ENCODE measurements at places on chromosomes 13 and 19.

- no peak for DNase-seq
Observed at GRCh38 chr19:41811036-41811435, 14.6 kb downstream of the CEACAM3 start.

- DNase-seq: peak; percentile 91
Observed at GRCh38 chr19:46890423-46891170, 29.8 kb downstream of the ARHGAP35 start.

DNA sequence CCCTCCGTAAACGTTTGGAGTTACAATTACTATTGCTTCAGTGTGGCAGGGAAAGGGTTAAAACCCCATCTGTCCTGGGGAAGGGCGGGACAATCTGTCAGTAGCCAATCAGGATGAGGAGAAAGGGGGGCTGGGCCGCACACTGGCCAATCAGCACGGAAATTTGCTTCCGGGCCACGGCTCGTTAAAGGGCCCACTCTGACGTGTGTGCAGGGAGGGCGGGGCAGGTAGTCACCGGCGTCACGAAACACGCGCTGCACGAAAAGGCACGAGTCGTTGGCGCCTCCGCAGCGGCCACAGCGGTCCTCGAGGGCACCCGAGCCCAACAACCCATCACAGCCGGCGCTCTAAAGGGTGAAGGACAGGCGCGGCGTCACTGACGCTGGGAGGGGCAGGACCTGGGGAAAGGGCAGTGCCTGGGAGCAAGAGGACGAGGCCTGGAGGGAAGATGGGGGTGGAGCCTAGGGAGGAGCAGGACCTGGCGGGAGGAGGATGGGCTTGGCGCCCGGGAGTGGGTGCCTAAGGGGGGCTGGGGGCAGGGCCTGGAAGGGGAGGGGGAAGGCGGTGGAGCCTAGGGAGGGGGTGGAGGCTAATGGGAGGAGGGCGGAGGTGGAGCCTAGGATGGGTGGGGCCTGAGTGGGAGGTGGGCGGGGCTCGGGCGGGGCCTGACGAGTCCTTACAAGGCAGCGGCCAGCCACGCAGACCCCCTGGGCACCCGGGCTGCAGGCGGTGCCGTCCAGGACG is 4.9 kb downstream of the ADAMTSL5 start:
- DNase-seq: no peak

GRCh38 chr13:23858546-23858945 is 30.7 kb downstream of the MIPEP start:
- DNase-seq: no peak

- DNase-seq: no peak
Observed at GRCh38 chr19:11534948-11535347, 3.7 kb upstream of the CNN1 start.
